ENCODE measurements at places on chromosomes 3 and 15.

GRCh38 chr3:137906985-137907649 is 102.8 kb upstream of the CLDN18 start:
- no peak for DNase-seq

DNA sequence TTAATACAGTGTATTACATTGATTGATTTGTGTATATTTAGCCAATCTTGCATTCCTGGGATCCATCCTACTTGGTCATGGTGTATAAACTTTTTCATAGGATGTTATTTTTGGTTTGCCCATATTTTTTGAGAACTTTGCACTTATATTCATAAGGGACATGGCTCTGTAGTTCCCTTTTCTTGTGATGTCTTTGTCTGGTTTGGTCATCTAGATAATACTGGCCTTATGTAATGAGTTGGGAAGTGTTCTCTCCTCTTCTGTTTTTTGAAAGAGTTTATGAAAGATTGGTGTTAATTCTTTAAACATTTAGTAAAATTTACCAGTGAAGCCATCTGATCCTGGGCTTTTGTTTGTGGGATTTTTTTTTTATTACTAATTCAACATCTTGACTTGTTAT is 9.6 kb downstream of the CHST13 start:
- DNase-seq = no peak

GRCh38 chr15:60999771-61000170 is 229.3 kb downstream of the RORA start:
- no peak for DNase-seq

DNA sequence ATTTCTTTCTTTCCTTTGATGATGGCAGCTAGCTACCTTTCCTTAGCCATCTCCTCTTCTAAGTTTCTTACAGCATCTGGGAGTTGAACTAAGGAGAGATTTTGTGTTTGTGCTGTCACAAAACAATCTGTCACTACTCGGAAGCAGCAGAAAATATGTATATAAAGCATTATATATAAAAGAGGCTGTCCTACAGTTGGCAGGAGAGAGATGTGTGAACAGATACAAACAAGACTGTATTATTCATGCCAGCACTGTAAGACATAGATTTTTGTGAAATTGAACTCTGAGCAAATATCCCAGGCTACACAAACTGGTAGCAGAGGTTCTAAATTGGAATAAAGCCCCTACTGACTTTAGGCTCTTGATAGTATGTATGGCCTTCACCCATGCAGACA is 577.5 kb upstream of the NECTIN3 start:
- DNase-seq = no peak

- no peak for DNase-seq
Observed at GRCh38 chr3:151875759-151876158, 2.3 kb downstream of the SUCNR1 start.

GRCh38 chr15:37691911-37692310 is 242.5 kb upstream of the TMCO5A start:
- no peak for DNase-seq

GRCh38 chr15:69377216-69377970 is 36.8 kb upstream of the KIF23 start:
- DNase-seq = no peak

GRCh38 chr3:48563382-48563918 is at the start of gene UCN2:
Gene UCN2 (minus strand): TSS chr3:48563781. CDS start chr3:48563124, 657 bp downstream.
- DNase-seq = no peak

GRCh38 chr15:99556011-99556410 is 9.8 kb upstream of the MEF2A start:
- DNase-seq = no peak

DNA sequence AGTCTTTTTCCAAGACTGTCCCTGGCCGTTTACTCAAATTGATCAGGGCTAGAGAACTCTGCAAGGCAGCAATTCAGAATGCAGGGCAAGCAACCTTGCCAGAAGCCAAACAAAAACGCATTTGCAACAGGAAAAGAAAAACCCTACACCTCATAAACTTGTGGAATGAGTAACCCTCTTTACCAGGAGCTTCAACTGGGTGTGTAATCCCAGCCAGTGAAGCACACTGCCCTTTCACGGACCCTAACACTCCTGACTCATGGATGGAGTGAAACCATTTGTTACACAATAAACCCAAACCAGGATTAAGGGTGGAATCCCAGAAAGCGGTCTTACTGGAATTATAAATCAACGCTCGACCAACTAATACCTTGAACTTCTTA is 14.8 kb upstream of the LDHAL6B start:
- no peak for DNase-seq

DNA sequence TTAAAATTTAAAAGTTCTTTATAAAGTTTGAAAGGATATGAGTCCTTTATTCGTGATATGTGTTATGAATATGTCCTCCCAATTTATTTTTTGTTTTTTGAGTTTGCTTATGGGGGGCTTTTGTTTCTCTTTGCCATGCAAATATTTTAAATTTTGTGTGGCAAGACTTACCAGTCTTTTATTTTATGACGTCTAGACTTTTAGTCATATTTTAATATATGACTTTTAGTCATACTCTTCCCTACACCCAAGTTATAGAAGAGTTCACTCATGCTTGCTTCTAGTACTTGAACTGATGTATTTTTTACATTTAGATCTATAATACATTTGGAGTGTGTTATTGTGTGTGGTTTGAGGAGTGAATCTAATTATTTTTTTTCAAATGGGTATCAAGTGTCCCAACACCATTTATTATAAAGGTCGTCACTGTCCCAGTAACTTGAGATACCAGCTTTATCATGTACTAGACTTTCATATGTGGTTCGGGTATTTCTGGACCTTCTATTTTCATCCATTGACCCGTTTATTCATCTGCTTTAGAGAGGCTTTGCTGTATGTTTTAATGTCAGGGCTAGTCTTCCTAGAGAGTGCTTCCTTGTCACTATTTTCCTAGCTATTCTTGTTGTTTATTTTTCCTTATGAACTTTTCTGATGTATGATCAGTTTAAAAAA is 755 bp downstream of the PARP15 start:
- no peak for DNase-seq

- no peak for DNase-seq
Observed at GRCh38 chr3:39748002-39748401, 61.4 kb upstream of the MYRIP start.

- no peak for DNase-seq
Observed at GRCh38 chr3:44942202-44942921, 33.6 kb downstream of the ZDHHC3 start.

GRCh38 chr15:38890194-38890593 is 325.6 kb upstream of the RASGRP1 start:
- no peak for DNase-seq

- no peak for DNase-seq
Observed at GRCh38 chr15:44713006-44713966, 2.0 kb downstream of the B2M start.

- DNase-seq = no peak
Observed at GRCh38 chr15:41606997-41607396, 48.0 kb downstream of the TYRO3 start.

- DNase-seq = peak; percentile 34
Observed at GRCh38 chr15:41661518-41662225, 1.5 kb downstream of the MGA start.

GRCh38 chr3:149198611-149199010 is 23.0 kb downstream of the CP start:
- no peak for DNase-seq

GRCh38 chr15:74799255-74799855 is 13.3 kb upstream of the LMAN1L start:
- no peak for DNase-seq

GRCh38 chr3:170201527-170201926 is 20.0 kb upstream of the PHC3 start:
- no peak for DNase-seq

GRCh38 chr3:49359623-49360022 is 1.5 kb upstream of the GPX1 start:
- no peak for DNase-seq

- no peak for DNase-seq
Observed at GRCh38 chr3:47299381-47300318, 16.9 kb downstream of the KLHL18 start.

- no peak for DNase-seq
Observed at GRCh38 chr3:195570912-195571311, 12.8 kb downstream of the APOD start.

DNA sequence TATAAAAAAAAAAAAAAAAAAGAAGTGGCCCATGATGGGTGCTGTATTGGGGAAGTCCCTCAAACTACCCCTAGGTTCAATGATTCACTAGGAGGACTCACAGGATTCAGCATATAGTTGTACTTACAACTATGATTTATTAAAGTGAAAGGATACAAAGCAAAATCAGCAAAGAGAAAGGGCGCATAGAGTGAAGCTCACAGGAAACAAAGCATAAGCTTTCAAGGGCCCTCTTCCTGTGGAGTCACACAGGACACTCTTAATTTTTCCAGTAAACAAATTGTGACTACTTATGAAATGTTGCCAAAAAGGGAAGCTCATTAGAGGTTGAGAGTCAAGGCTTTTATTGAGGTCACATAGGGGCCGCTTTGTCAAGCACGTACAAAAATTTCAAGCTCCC is 153.7 kb upstream of the GAP43 start:
- DNase-seq = no peak

GRCh38 chr3:135106445-135106844 is 311.4 kb downstream of the EPHB1 start:
- no peak for DNase-seq

DNA sequence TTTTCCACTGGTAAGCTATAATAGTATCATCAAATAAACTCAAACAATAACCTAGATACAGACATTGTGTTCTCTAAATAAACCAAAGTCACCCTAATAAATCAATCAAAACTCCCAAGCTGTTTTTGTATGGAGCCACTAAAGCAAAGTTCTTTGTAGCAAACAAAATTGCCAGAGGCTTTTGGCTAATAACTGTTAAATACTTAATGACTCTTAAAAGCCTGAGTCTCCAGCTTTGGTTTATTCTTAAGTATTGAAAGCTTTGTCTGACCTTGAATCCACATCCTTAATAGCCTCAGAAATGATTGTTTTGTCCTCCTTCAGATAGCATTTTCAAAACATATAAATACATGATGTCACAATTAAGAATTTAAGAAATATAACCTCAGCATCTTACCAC is 725.3 kb downstream of the SI start:
- no peak for DNase-seq

DNA sequence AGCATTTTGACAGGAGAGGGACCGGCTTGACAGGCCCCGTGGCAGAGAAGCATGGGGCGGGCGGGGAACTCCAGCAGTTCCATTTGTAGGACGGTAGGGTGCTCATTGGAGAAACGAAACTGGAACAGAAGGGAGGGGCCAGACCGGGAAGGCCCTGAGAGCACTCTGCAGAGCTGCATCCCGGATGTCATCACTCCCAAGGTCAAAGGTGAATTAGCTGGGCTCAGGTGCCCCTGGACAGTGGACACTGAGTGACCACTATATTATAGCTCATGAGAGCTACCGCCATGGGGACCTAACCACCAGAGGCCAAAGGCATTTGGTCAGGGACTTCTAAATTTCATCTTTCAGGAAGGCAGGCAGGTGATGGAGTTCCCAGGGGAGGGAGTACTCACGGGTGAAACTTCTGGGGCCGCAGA is 7.3 kb downstream of the CSRNP1 start:
- DNase-seq = no peak

DNA sequence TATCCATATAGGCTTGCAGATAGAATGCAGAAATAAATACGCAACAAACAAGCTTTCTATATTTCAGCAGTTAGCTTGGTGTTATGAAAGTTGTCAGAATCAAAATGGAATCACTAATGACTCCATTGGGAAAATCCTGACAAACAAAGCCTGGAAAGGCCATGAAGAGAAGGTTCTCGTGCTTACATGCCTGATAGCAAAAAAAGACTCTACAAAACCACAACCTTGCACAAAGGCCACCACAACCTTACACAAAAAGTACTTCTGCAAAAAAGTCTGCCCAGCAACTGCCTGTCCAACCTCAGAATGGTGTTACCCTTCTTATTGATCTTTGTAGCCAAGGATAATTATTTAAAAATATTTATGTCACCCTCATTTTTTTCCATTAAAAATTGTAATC is 14.4 kb upstream of the PLSCR1 start:
- no peak for DNase-seq

DNA sequence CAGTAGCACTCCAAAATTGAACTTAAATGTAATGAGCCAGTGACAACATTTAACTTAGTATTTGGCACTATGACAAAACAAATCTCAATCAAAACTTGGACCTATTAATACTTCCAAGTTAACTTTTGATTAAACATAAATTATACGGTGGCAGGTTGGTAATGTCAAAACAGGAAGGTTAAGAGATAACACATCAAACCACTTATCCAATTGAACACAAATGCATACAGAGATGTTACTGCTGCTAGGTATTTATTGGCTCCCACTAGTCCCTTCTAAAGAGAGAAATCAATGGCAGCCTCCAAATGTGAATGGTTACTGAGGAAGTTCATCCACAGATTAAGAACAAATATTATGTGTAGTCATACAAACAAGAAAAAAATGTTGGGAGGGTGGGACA is 1.8 kb downstream of the GSK3B start:
- DNase-seq = no peak

GRCh38 chr3:186993210-186993782 is 63.0 kb downstream of the ST6GAL1 start:
- DNase-seq = no peak

- no peak for DNase-seq
Observed at GRCh38 chr3:49638445-49638844, 35.7 kb upstream of the APEH start.

- DNase-seq = no peak
Observed at GRCh38 chr15:76577879-76578512, 241.4 kb downstream of the ISL2 start.

DNA sequence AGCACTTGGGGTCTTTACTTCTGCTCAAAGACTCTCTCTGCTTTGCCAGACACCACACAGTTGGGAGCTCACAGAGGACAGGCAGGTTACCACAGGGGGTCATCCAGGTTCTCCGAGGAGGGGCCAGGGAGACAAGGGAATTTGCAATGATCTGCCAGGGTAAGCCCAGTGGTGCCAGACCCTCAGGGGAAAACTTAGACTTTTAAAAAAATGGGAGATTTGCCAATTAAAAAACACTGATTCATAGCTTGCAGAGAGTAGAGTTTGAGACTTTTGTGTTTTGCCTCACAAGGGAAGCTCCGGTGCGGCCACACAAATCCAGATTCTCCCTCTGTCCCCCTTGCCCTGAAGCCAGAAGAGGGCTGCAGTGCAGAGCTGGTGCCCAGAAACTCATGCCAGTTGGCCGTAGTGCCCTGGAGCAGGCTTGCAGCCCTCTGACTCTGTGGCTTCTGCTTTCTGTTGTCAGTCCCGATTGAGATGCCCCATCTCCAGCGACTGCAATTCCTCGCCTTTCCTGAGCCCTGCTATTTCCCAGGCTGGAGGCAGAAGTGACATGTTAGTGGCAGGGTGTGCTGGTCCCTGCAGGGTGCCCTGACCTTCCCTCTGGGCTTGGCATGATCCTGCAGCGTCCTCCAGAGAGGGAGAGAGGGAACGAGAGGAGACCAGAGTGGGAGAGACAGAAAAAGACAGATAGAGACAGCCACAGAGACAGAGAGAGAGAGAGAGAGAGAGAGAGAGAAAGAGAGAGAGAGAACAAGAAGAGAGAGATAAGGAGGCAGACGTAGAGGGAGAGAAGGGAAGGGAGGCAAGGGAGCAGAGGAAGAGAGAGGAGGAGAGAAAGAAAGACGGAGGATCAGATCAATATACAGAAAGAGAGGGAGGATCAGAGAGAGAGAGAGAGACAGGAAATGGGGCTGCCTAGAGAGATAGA is 46.0 kb downstream of the RHCG start:
- DNase-seq = no peak

GRCh38 chr3:66133050-66133757 is 87.6 kb upstream of the SLC25A26 start:
- no peak for DNase-seq
